ENCODE measurements at places on chromosomes 7 and 10. TPM values are rescaled to one million over a fixed set of nuclear protein-coding genes. Genes with fewer than 3 reads are reported as not detected.

Gene TBX20
- polyA plus RNA-seq: 30.8 TPM

Gene ERCC6
- polyA plus RNA-seq: 4.4 TPM

Gene GNGT1
- not detected for polyA plus RNA-seq

DNA sequence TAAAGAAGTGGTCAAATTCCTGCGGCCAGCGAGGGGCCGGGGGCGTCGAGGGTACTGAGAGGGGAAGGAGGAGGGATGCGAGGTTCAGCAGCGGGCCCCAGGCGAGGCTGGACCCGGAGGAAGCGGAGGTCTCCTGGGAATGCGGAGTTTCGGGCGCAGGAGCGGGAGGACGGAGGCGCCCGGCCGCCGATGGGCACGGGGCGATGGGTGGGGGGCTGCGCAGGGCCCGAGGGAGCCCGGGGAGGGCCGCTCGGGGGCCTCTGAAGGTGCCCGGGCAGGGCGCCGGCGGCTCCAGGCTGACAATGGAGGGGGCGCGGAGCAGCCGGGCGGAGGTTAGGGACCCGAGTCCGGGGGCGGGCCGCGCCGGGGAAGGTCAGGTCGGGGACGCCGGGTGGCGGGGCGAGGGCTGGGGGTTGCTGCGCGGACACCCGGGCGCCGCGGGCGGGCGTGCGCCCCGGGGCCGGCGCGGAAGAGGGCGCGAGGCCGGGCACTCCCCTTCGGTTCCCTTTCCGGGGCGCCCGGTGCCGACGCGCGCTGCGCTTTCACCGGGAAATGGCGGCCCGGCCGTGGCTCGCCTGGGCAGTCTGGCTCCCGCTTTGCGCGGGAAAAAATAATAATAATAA is 683 bp downstream of the MACROH2A2 start:
- DNase-seq: peak; percentile 31

DNA sequence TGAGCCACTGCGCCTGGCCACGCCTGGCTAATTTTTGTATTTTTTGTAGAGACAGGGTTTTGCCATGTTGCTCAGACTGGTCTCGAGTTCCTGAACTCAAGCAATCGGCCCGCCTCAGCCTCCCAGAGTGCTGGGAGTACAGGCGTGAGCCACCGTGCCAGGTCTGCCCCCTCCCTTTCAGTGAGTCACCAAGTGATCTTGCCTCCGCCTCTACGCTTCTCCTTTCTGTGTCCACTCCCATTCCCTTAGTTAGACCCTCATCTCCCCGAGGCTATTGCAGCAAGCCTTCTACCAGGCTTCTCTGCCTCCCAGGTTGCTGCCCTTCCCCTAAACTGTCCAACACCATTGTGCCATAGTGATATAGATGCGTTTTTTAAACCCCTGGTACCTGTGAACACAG is 32.9 kb downstream of the CDC123 start:
- DNase-seq: no peak

GRCh38 chr7:102445674-102446071 is 12.3 kb downstream of the ORAI2 start:
- no peak for DNase-seq

GRCh38 chr10:113219446-113219845 is 269.4 kb downstream of the TCF7L2 start:
- no peak for DNase-seq

Gene EFCAB10
- not detected for polyA plus RNA-seq

GRCh38 chr10:86595496-86595895 is 58.9 kb upstream of the OPN4 start:
- DNase-seq: no peak

Gene CALHM3
- not detected for polyA plus RNA-seq

Gene STEAP1B
- polyA plus RNA-seq: 0.32 TPM

DNA sequence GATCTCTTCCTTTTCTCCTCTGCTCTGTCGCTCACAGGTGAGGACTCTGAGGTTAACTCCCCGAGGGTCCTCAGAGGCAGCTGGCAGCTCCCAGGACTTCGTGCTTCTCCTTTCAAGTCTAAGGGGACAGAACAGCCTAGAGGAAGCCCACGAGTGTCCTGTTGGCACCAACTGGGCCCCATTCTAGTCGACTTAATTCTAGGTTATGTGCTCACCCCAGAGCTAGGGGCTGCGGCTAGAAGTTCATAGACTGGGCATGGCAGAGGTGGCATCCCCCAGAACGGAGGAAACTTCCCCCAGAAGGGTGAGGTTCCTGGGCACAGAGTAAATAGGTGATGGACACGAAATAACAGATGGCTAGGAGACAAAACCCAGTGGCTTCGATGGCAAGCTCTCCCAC is 259.4 kb downstream of the TEX36 start:
- no peak for DNase-seq

GRCh38 chr7:20224025-20224424 is 6.8 kb upstream of the MACC1 start:
- DNase-seq: no peak

GRCh38 chr7:19522486-19522885 is 186.4 kb downstream of the POLR1F start:
- DNase-seq: no peak

GRCh38 chr7:106629516-106629915 is 31.4 kb downstream of the CCDC71L start:
- DNase-seq: no peak

Gene DGKB
- 0.08 TPM for polyA plus RNA-seq

- DNase-seq: no peak
Observed at GRCh38 chr7:25754333-25754732, 397.7 kb upstream of the NFE2L3 start.

- no peak for DNase-seq
Observed at GRCh38 chr10:14476641-14477407, 146.1 kb upstream of the FRMD4A start.

- DNase-seq: no peak
Observed at GRCh38 chr7:142025896-142026295, 30.2 kb downstream of the MGAM start.

DNA sequence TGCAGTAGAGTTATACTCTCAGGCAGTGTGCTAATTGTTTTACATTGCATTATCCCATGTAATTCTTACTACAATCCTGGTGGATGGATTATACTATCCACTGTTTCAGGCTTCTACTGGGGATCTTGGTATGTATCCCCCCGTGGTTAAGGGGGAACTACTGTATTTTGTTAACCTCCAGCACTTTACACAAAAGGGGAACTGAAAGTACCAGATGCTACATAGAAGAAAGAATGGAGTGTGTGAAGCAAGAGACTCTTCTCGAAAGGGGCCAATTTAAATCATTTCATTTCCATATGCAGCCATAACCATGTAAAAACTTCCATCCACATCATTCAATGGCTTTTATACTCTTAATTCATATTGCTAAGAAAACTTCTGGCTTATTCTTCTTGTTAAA is 69.4 kb downstream of the C1GALT1 start:
- no peak for DNase-seq

DNA sequence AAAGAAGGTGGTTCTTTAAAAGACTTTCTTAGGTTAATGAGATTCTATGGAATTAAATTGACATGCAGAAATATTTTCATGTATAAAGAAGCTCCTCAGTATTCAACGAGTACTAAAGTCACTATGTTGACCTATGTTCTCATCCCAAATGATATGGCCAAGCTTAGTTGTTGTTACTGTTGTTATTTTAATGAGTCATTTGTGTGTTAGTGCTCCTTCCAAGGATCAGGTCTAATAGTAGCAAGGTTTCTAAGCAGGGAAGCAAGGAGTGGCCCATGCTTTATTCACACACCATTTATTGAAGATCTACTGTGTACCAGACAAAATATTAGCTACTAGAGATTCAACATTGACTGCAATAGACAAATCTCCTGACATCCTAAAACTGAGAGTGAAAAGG is 41.9 kb downstream of the LRRN3 start:
- DNase-seq: no peak

DNA sequence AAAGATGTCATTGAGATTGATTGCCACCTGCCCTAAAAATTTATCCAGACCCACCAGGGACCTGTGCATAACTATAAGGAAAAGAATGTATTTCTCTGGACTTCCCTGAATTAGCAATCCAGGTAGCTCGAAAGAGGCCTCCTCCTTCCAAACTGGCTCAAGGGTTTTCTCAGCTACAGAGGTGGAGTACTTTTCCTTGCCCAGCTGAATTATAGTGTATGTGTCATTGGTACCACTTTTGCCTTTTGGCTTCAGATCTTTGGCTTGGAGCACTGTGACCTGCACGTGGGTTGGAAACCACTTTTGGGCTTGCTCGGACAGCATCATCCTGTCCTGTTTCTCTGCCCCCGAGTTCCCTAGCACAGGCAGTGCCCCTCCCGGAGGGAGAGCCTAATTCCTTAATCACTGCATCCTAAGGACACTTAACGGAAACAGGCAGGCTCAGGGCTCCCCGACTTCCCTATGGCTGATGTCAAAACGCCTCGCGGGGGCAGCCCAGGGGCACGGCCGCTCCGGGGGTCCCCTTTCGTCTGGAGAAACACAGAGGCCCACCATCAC is 825 bp downstream of the RAB11FIP2 start:
- peak; percentile 38 for DNase-seq

Data from heart left ventricle (tissue), 16 donors.